ENCODE measurements at places on chromosomes 16 and 17. TPM values are rescaled to one million over a fixed set of nuclear protein-coding genes. Genes with fewer than 3 reads are reported as not detected.

- peaks cover 12% of the 10 kb centered on the region for H3K4me1 ChIP-seq
- no peaks in the 10 kb centered on the region for H3K36me3 ChIP-seq
- no peaks in the 10 kb centered on the region for H3K27me3 ChIP-seq
- no peak for DNase-seq
- H3K27ac ChIP-seq: no peak overlapping the region
- no peak overlapping the region for H3K4me3 ChIP-seq
Measured at GRCh38 chr17:12737740-12738469, 51.4 kb upstream of the ARHGAP44 start.

- no peaks in the 10 kb centered on the region for H3K36me3 ChIP-seq
- H3K27ac ChIP-seq: peak overlapping the region; percentile 77
- H3K4me1 ChIP-seq: peaks cover 9% of the 10 kb centered on the region
- no peak for DNase-seq
- no peaks in the 10 kb centered on the region for H3K27me3 ChIP-seq
Measured at GRCh38 chr16:48244863-48245195, 729 bp downstream of the LONP2 start.

Gene PPP1R27
- 1.9 TPM for total RNA-seq

- no peaks in the 10 kb centered on the region for H3K36me3 ChIP-seq
- no peak overlapping the region for H3K27ac ChIP-seq
- no peaks in the 10 kb centered on the region for H3K4me1 ChIP-seq
- no peak overlapping the region for H3K4me3 ChIP-seq
Measured at GRCh38 chr16:56281249-56281805, 90.0 kb downstream of the GNAO1 start.

- H3K4me1 ChIP-seq: no peaks in the 10 kb centered on the region
- H3K27me3 ChIP-seq: no peaks in the 10 kb centered on the region
- no peak overlapping the region for H3K27ac ChIP-seq
- DNase-seq: no peak
- no peaks in the 10 kb centered on the region for H3K36me3 ChIP-seq
- H3K4me3 ChIP-seq: no peak overlapping the region
Measured at GRCh38 chr16:51321251-51321650, 170.2 kb upstream of the SALL1 start.

- no peak overlapping the region for H3K27ac ChIP-seq
- no peak overlapping the region for H3K4me3 ChIP-seq
- peaks cover 18% of the 10 kb centered on the region for H3K4me1 ChIP-seq
- H3K36me3 ChIP-seq: no peaks in the 10 kb centered on the region
- H3K27me3 ChIP-seq: no peaks in the 10 kb centered on the region
- no peak for DNase-seq
Measured at GRCh38 chr17:27327397-27327796, 33.5 kb downstream of the WSB1 start.

Data from testis (tissue), 5 donors.